ENCODE measurements at places on chromosomes 1 and 21. TPM values are rescaled to one million over a fixed set of nuclear protein-coding genes. Genes with fewer than 3 reads are reported as not detected.
A peak's percentile ranks its signal among the peaks of the same experiment; 100 is the strongest.

Gene TSPEAR
- 0.08 TPM for total RNA-seq

Gene POMGNT1
- 28.3 TPM for total RNA-seq

Gene DAB1
- total RNA-seq, result 0.04 TPM

Gene PRDM16
- 0.44 TPM for total RNA-seq

DNA sequence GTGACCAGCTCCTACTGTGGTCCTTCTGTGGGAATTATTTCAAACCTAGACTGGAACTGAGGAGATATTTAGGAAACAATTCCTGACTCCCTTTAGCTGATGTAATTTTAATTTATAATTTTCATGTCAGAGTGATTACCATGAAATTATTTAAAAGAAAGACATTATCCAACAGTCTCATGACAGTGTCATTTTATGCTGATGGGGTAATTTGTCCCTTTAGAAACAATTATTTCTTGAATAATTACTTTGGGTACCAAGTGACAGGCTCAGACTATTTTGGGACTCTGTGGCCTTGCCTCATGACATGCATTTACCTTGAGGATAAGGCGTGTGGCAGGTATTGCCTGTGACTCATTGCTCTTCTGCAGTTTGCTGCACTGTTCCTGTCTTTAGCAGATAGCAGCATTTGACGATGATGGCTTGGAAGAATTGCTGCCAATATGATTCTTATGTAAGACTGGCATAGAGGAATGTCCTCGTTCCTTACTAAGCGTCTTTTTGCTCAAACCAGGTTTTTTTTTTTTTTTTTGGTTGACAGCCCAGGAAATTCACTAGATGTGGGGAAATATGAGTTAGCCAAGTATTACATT lies 206.0 kb upstream of the HMCN1 start:
- ATAC-seq, result peak; percentile 70

DNA sequence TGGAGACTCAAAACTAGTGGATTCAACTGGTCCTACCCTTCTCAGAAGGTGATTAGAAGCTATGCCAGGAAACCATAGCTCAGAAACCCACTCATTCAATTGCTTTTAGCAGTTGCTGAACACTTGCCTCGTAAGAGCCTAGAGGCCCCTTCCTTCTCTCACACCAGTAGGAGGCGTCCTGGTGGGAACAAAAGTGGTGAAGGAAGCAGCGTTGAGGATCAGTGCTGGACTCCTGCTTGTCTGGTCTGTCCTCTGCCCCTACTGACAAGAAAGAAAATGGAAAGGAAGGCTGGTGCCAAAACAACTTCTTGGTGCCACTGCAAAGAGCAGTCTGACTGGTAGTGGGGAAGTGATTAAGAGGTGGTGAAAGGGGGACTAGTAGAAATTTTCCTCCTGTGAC lies 269.7 kb downstream of the LMO4 start:
- no peak for ATAC-seq

DNA sequence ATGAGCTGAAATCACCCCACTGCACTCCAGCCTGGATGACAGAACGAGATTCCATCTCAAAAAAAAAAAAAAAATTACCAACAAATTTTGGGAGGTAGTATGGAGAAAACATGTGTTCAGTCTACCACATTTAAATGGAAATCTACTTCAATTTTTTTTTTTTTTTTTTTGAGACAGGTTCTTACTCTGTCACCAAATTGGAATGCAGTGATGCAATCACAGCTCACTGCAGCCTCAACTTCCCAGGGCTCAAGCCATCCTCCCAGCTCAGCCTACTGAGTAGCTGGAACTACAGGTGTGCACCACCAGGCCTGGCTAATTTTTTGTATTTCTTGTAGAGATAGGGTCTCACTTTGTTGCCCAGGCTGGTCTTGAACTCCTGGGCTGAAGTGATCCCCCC lies 82.1 kb downstream of the GFI1 start:
- ATAC-seq, result no peak

GRCh38 chr1:7572654-7573152 lies 198.4 kb upstream of the VAMP3 start:
- ATAC-seq, result peak; percentile 58

- ATAC-seq, result peak; percentile 25
Observed at GRCh38 chr1:18602533-18603211, 28.0 kb upstream of the PAX7 start.

DNA sequence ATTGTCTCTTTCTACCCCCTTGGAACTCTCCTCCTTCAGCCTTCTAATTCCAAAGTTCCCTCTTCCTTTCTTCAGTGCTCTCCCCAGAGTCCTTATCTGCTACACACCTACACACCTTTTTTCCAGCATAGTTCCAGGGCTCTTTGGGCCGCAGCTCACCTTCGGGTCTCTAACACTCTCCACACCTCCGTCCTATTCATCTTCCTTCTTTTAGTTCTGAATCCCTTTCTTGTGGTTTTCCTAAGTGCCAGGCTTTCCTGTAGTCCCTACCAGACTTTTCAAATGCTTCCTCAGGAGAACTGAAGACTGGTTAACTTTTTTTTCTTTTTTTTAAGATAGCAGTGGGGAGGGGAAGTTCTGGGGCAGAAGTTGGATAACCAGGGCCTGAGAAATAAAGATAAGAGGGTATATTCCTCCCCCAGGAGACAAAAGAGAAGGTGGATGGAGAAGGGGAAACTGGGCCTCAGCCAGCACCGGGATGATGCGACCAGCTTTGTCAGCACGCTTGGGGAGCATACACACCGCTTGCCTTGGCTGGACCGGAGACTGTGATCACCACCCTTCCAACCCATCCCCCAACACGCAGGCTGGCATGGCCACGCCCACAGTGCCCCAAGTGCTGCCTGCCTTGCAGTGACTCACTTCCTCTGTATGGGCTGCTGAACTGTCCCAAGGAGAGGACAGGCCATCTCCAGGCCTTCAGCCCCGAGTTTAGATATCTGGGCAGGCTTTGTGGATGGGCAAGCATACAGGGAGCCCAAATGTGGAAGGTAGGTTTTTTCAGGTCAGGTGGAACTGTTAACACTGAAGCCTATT lies 2.5 kb upstream of the CERS2 start:
- ATAC-seq, result peak; percentile 62
